Stimulated activated naive CD4-positive, alpha-beta T cell (primary cell): ENCODE measurements at places on chromosomes 5 and 9.

DNA sequence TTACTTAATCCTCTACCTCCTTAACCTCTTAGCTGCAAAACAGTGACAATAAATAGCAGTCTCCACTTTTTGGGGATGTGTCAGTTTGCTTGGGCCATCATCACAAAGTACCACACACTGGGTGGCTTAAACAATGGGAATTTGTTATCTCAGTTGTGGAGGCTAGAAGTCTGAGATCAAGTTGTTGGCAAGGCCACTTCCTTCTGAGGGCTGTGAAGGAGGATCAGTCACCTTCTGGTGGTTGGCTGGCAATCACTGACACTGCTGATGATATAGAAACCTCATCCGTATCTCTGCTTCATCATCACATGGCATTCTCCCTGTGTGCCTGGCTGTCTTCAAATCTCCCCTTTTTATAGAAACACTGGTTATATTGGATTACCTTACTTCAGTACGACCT is 187.1 kb upstream of the TBC1D2 start:
- DNase-seq: no peak

GRCh38 chr5:95382801-95383200 is 8.4 kb upstream of the FAM81B start:
- no peak for DNase-seq

DNA sequence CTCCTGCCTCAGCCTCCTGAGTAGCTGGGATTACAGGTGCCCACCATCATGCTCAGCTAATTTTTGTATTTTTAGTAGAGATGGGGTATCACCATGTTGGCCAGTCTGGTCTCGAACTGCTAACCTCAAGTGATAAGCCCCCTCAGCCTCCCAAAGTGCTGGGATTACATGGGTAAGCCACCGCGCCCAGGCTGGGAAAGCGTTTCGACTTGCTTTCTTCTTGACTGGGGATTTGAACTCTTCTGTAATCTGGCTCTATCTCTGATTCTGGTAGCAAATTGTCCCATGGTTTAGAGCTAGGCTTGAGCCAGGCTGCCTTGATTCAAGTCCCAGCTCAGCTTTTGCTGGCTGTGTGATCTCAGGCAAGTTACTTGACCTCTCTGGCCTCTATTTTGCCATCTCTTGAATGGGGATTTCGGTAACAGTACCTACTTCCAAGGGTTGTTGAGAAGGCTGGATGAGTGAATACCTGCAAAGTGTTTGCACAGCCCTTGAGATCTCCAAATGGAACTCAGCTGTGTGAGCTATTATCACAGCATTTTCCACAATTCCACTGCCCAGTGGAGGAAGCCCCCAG is 20.5 kb upstream of the MVB12B start:
- no peak for DNase-seq

- no peak for DNase-seq
Measured at GRCh38 chr5:75975496-75975895, 107.7 kb upstream of the SV2C start.

GRCh38 chr5:157793301-157793700 is 49.8 kb downstream of the LSM11 start:
- no peak for DNase-seq
